ENCODE measurements at places on chromosomes 5 and 9.

GRCh38 chr9:29799227-29799626, 2225.9 kb upstream of the C9orf72 start:
- no peak for ATAC-seq

GRCh38 chr5:172683645-172684471, 42.8 kb downstream of the NEURL1B start:
- ATAC-seq = no peak

DNA sequence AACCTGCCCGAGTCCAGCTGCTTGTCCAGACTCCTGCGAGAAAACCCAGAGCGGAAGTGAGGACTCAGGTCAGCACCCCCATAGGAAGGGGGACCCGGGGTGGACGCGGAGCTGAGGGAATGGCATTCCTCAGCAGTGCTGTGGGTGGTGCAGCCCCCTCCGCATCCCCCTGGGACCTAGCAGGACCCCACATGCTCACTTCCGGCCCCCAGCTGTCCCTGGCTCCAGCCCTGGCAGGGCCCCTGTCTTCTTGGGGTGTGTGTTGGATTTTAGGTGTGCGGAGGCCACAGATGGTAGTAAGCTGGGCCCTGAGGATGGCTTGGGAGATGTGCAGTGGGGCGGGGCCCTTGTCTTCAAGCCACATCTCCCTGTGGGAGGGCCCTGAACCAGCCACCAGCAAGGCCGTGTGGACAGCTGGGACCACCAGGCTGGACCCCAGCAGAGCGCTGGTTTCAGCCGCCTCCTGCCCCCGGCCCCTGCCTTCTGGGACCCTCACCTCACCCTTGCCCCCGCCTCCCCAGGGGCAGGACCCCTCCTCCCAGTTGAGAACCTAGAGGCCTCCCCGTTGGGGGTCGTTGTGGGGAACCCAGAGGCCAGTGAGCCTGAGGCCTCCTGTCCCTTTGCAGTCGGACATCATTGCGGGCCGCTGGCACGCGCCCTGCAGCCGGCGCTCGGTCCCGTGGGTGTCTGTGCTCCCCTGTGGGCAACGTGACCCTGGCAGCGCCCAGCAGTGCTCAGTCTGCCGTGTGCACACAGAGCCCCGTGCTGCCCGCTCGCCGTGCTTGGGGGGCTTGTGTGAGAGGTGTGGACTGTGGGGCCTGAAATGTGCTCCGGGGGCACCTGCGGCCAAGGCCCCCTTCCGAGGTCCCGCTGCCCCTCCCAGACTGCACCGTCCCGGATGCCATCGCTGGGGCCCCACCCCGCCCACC, 10.8 kb upstream of the SLC9A3 start:
- ATAC-seq = no peak

DNA sequence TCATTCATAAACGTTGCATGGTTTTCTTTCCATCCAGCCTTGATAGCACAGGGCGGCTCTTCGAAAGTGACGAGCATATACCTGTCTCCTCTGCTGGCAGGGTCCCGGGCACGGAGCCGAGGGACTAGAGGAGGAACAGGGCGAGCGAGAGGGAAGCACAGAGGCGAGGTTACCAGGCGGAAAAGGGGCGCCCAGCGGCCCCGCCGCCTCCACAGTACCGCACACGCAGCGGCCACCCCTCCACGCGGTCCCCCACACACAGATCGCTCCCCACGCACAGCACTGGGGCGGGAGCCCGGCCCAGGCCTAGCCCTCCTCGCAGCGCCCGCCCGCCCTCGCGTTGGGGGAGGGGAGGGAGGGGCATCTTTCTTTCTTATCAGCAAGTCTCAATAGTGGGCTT, 296.6 kb upstream of the DAB2 start:
- no peak for ATAC-seq

- no peak for ATAC-seq
These were observed 228.8 kb downstream of the FSTL4 start for GRCh38 chr5:133383580-133383939.

- no peak for ATAC-seq
These were observed 125.8 kb downstream of the ZNF354C start for GRCh38 chr5:179185941-179186411.

- ATAC-seq = no peak
These were observed 67.3 kb downstream of the KLHL3 start for GRCh38 chr5:137668637-137669036.

- ATAC-seq = no peak
These were observed 128.0 kb downstream of the PIP5K1B start for GRCh38 chr9:68832861-68833518.

- ATAC-seq = no peak
These were observed 14.9 kb downstream of the ADAMTS2 start for GRCh38 chr5:179330186-179330900.

- ATAC-seq = peak; percentile 80
These were observed 67.8 kb downstream of the LHX2 start for GRCh38 chr9:124079176-124079925.

- no peak for ATAC-seq
These were observed 263.9 kb upstream of the TRPC7 start for GRCh38 chr5:136629125-136629792.

All from SK-N-SH treated with all-trans-retinoic acid at 6 μM for 48 hours (cell line).